ENCODE measurements at places on chromosomes 4 and X. TPM values are rescaled to one million over a fixed set of nuclear protein-coding genes. Genes with fewer than 3 reads are reported as not detected.
A peak's percentile ranks its signal among the peaks of the same experiment; 100 is the strongest.

DNA sequence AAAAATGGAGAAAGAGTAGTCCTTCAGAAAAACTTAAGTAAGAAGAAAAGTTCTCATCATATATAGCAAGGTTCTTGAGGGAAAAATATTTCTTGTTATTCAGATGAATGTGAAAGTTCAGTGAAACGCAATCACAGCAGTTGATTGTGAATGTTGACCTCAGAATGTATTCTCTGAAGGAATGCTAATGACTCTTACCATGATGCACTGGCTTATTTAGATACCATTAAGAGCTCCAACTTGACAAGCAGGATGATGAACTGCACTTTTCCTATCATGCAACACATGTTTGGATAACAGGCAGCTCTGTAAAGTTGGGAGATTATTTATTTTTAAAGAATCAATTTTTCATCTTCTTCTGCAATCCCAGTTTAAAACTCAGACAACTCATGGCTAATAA lies 115.5 kb upstream of the MYOZ2 start:
- peaks cover 6% of the 10 kb centered on the region for H3K4me1 ChIP-seq
- no peaks in the 10 kb centered on the region for H3K27me3 ChIP-seq
- no peak overlapping the region for H3K4me3 ChIP-seq
- no peak overlapping the region for H3K27ac ChIP-seq

DNA sequence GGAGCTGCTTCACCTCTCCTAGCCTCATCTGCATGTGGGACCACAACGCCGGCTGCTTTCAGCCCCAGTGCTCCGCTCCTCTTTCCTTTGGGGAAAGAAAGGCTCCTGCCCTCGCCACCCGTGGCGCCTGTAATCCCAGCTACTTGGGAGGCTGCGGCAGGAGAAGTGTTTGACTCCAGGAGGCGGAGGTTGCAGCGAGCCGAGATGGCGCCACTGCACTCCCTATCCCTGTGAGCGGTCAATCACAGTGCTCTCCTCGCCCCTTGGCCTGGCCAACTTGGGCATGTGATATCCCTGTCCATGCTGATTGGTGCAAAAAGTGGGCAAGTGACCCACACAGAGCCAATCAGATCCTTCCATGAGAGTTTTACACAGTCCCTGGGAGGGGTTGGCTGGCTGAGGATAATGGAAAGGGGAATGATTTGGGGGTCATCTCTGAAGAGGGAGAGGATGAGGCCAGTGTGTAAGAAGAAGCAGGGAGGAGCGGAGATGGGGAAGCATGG lies 56.2 kb downstream of the WFS1 start:
- H3K27ac ChIP-seq = no peak overlapping the region
- DNase-seq = no peak

DNA sequence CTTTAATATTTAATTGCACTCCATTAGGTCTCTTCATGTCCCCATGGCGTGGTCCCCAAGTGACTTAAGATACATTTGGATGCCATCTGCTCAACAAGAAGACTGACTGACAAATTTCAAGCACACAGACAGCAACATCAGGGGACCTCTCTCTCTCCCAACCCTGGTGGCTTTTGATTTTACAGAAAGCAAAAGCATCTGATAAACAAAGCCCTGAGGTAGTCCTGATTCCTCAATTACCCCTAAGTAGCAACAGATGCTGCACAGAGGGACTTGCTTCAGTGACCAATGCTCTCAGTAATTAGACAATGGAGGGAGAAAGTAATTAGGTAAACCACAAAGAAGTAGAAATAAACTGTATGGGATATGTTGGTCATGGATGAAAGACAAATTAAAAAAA lies 426.4 kb downstream of the INPP4B start:
- no peak overlapping the region for H3K4me3 ChIP-seq
- H3K27ac ChIP-seq = no peak overlapping the region
- no peaks in the 10 kb centered on the region for H3K4me1 ChIP-seq

DNA sequence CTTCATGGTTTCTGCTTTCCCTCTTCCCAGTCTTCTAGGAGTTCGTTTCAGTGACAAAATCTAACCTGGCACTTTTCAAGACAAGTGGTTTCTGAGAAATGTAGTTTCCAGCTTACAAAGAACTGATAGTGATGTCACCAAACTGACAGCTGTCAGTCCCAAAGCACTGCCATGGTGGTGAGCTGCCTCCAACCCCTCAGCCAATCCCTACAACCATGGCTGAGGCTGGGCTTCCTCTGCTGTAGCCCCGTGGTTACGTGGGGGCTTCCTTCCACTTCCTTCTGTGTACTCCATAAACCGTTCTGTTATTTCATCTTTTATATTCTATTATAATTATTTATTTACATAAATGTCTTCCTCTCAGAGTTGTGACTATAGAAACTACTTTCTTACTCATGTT lies 198.6 kb upstream of the AGA start:
- no peaks in the 10 kb centered on the region for H3K27me3 ChIP-seq
- H3K4me1 ChIP-seq = no peaks in the 10 kb centered on the region
- H3K36me3 ChIP-seq = no peaks in the 10 kb centered on the region

DNA sequence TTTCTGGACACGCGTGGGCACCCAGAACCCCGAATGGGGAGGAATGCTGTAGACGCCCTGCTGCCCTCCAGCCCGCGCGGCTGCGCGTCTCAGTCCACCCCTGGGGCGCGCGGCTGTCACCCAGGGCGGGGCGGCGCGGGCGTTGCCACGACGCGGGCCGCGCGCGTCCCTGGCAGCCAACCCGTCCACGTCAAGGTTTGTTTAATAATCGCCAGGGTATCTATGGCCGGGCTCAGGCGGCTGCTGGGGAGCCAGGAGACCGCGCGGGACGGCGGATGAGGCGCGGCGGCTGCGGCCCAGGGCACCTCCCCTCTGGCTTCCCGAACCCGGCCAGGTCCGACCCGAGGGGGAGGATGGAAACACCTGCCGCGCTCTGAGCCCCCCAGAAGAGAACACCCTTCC lies at the start of gene SPATA18:
TSS of gene SPATA18 (plus strand) at position 92 of the 402 bp plus-strand sequence. CDS start 401 bp downstream, outside the sequence.
- DNase-seq = no peak
- H3K27me3 ChIP-seq = no peaks in the 10 kb centered on the region
- peak within 1 kb of the TSS; percentile 37 for H3K4me3 ChIP-seq
- H3K27ac ChIP-seq = no peak within 1 kb of the TSS

DNA sequence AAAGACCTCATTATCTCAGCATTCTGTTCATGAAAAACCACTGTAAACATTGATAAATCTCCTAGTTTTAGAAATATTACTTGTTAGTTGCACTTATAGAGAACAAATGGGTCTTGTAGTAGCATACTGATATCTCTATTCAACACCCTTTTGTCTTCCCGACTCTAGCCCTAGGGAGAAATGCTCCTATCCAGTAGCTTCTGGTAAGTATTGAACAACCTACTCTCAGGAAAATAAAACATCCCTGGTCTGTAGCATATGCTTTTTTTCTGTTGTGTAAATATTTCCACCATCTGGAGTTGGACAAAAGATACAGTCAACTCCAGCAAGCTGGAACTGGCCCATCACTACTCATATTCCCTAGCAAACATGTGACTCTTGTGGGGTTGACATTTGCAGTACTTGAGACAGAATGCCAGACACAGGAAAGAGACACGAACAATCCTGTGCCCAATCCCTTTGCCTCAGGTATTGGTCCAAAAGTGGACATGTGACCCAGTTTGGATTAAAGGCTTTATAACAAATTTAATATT lies 188.2 kb downstream of the GC start:
- H3K4me1 ChIP-seq = peaks cover 15% of the 10 kb centered on the region
- H3K36me3 ChIP-seq = no peaks in the 10 kb centered on the region
- no peak overlapping the region for H3K27ac ChIP-seq
- DNase-seq = no peak

- H3K4me1 ChIP-seq = no peaks in the 10 kb centered on the region
- no peak overlapping the region for H3K4me3 ChIP-seq
- H3K27ac ChIP-seq = no peak overlapping the region
- no peaks in the 10 kb centered on the region for H3K27me3 ChIP-seq
- H3K36me3 ChIP-seq = no peaks in the 10 kb centered on the region
Observed at GRCh38 chrX:49209434-49210251, 9.7 kb upstream of the SYP start.

- H3K4me3 ChIP-seq = no peak overlapping the region
- no peaks in the 10 kb centered on the region for H3K36me3 ChIP-seq
- no peaks in the 10 kb centered on the region for H3K27me3 ChIP-seq
- H3K4me1 ChIP-seq = no peaks in the 10 kb centered on the region
- DNase-seq = no peak
Observed at GRCh38 chr4:151854731-151855130, 93.9 kb upstream of the GATB start.

- no peaks in the 10 kb centered on the region for H3K36me3 ChIP-seq
- DNase-seq = no peak
- H3K4me3 ChIP-seq = no peak overlapping the region
- H3K4me1 ChIP-seq = no peaks in the 10 kb centered on the region
- no peaks in the 10 kb centered on the region for H3K27me3 ChIP-seq
Observed at GRCh38 chr4:145788755-145789154, 108.8 kb downstream of the C4orf51 start.

DNA sequence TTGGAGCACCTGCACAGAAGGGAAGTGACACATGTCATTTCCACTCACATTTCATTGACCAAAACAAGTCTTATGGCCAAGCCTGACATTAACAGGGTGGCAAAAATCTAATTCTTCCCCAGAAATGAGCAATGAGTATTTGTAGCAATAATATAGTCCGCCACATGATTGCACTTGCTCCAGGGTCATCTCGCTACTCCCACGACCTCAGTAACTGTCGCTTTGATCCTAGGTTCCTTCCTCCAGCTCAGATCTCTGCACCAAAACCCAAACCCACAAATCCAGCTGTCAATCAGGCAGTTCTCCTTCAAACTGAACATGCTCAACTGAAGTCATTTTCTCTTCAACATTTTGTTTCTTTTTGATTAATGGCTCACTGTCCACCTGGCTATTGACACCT lies 25.2 kb upstream of the PTTG2 start:
- no peak for DNase-seq
- H3K4me3 ChIP-seq = no peak overlapping the region

GRCh38 chr4:30718021-30718542 lies 2.1 kb upstream of the PCDH7 start:
- DNase-seq = peak; percentile 60
- H3K4me1 ChIP-seq = peaks cover 6% of the 10 kb centered on the region
- peak overlapping the region; percentile 85 for H3K27ac ChIP-seq
- no peaks in the 10 kb centered on the region for H3K36me3 ChIP-seq

- H3K27ac ChIP-seq = no peak overlapping the region
- H3K4me3 ChIP-seq = no peak overlapping the region
- H3K36me3 ChIP-seq = no peaks in the 10 kb centered on the region
- peak; percentile 0 for DNase-seq
- no peaks in the 10 kb centered on the region for H3K4me1 ChIP-seq
Observed at GRCh38 chrX:109393859-109394258, 88.0 kb downstream of the GUCY2F start.

- H3K4me1 ChIP-seq = no peaks in the 10 kb centered on the region
- H3K36me3 ChIP-seq = no peaks in the 10 kb centered on the region
- H3K4me3 ChIP-seq = no peak overlapping the region
- H3K27ac ChIP-seq = no peak overlapping the region
- DNase-seq = no peak
Observed at GRCh38 chr4:122968227-122968812, 45.9 kb upstream of the NUDT6 start.

- no peaks in the 10 kb centered on the region for H3K27me3 ChIP-seq
- H3K36me3 ChIP-seq = no peaks in the 10 kb centered on the region
- DNase-seq = no peak
- peak overlapping the region; percentile 76 for H3K27ac ChIP-seq
- peak overlapping the region; percentile 54 for H3K4me3 ChIP-seq
- no peaks in the 10 kb centered on the region for H3K4me1 ChIP-seq
Observed at GRCh38 chr4:185424905-185425646, 688 bp downstream of the UFSP2 start.

- H3K4me1 ChIP-seq = no peaks in the 10 kb centered on the region
- H3K36me3 ChIP-seq = no peaks in the 10 kb centered on the region
- no peak for DNase-seq
- H3K27me3 ChIP-seq = no peaks in the 10 kb centered on the region
Observed at GRCh38 chr4:156103311-156103710, 149.6 kb upstream of the CTSO start.

DNA sequence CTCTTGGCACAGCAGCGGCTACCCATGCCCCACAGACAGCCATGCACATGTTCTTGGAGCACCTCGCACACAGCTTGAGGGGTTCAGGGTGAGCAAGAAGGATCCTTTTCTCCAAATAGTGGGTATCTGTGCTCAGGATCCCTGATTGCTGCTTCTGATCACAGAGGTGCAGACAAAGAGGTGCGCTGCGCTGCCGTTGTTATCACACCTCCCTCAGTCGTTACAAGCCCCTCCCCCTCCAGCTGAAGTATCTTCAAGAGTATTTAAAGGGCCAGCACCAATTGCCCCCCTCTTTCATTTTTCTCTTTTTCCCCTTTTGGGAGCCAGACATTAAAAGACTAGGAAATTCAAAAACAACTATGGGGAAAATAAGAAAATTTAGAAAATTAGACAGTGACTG lies 44.3 kb downstream of the NELFA start:
- H3K27ac ChIP-seq = peak overlapping the region; percentile 60
- no peaks in the 10 kb centered on the region for H3K27me3 ChIP-seq
- peaks cover 6% of the 10 kb centered on the region for H3K36me3 ChIP-seq
- no peak overlapping the region for H3K4me3 ChIP-seq
- DNase-seq = no peak
- no peaks in the 10 kb centered on the region for H3K4me1 ChIP-seq

- H3K4me3 ChIP-seq = no peak overlapping the region
- no peak for DNase-seq
- no peak overlapping the region for H3K27ac ChIP-seq
- no peaks in the 10 kb centered on the region for H3K36me3 ChIP-seq
- no peaks in the 10 kb centered on the region for H3K4me1 ChIP-seq
Observed at GRCh38 chrX:69607616-69608015, 8.3 kb upstream of the EDA start.

RHOH gene
- total RNA-seq = not detected

FAM53A gene
- total RNA-seq = 5.2 TPM

RPS3A gene
- 1,919 TPM for total RNA-seq

EDA gene
- 0.67 TPM for total RNA-seq

JADE3 gene
- total RNA-seq = 21.7 TPM

APELA gene
- 34.8 TPM for total RNA-seq

RBMX gene
- total RNA-seq = 261 TPM

Data from Caco-2 (cell line).